COLO829 (cell line): ENCODE measurements at places on chromosomes 13 and 19.

GRCh38 chr13:28394422-28394821 lies 100.5 kb downstream of the FLT1 start:
- no peak for DNase-seq

GRCh38 chr13:64553411-64554129 lies 2676.6 kb downstream of the PCDH9 start:
- no peak for DNase-seq

GRCh38 chr13:40344270-40345148 lies 321.9 kb downstream of the FOXO1 start:
- DNase-seq, result no peak

GRCh38 chr13:109779074-109779473 lies 7.3 kb downstream of the IRS2 start:
- DNase-seq, result no peak

DNA sequence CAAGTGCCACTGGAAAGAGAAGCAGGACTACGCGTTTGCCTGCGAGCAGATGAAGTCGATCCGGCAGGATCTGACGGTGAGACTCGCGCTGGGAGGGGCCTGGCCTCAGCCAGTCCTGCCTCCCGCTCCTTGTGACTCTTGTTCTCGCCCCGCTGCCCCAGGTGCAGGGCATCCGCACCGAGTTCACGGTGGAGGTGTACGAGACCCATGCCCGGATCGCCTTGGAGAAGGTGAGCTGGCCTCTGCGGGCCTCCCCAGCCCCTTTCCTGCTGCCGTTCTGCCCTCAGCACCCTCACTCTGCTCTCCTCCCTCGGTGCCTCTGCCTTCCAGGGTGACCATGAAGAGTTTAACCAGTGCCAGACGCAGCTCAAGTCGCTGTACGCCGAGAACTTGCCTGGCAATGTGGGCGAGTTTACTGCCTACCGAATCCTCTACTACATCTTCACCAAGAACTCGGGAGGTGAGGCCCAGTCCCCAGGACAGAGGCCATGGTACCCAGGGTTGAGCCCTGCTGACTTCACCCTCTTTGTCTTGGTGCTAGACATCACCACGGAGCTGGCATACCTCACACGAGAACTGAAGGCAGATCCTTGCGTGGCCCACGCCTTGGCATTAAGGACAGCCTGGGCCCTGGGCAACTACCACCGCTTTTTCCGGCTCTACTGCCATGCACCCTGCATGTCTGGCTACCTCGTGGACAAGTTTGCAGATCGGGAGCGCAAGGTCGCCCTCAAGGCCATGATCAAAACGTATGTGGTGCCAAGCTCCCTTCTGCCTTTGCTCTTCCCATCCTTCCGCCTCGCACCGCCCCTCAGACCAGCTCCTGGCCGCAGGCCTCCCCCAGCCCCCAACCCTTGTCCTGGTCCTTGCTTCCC lies 5.6 kb downstream of the LENG9 start:
- no peak for DNase-seq

GRCh38 chr19:40893112-40893511 lies 11.1 kb upstream of the CYP2A7 start:
- no peak for DNase-seq

DNA sequence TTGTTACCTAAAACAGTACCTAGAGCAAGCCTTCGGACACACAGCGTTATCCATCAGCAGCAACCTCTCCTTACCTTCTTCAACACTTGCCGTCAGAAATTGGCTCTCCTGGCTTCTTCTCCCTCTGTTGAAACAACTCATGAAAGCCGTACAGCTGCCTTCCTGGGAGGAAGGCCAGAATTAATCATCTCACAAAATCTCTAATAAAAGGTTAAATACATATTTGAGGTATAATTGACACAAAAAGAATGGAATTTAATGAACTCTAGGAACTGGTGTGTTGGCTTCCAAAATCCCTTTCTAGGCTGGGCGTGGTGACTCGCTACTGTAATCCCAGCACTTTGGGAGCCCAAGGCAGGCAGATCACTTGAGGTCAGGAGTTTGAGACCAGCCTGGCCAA lies 37.3 kb upstream of the GTF2F2 start:
- DNase-seq, result no peak

- DNase-seq, result no peak
Measured at GRCh38 chr13:82011355-82011754, 1670.4 kb upstream of the SPRY2 start.

DNA sequence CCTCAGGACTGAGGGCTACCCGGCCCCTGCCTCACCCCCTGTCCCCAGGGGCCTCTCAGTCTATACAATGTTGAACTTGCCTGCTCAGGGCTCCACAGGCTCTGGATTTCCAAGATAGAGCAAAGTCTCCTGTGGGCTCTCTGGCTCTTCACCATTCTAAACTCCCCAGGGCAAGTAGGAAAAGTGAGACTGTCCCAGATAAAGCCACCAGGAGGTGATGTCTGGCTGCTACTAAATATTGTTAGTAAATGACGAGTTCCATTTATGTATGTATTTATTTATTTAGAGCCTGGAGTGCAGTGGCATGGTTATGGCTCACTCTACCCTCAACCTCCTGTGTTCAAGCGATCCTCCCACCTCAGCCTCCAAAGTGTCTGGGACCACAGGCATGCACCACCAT lies 73.6 kb upstream of the SIAH3 start:
- DNase-seq, result no peak

- no peak for DNase-seq
Measured at GRCh38 chr13:25352230-25352629, 19.5 kb upstream of the ATP8A2 start.

DNA sequence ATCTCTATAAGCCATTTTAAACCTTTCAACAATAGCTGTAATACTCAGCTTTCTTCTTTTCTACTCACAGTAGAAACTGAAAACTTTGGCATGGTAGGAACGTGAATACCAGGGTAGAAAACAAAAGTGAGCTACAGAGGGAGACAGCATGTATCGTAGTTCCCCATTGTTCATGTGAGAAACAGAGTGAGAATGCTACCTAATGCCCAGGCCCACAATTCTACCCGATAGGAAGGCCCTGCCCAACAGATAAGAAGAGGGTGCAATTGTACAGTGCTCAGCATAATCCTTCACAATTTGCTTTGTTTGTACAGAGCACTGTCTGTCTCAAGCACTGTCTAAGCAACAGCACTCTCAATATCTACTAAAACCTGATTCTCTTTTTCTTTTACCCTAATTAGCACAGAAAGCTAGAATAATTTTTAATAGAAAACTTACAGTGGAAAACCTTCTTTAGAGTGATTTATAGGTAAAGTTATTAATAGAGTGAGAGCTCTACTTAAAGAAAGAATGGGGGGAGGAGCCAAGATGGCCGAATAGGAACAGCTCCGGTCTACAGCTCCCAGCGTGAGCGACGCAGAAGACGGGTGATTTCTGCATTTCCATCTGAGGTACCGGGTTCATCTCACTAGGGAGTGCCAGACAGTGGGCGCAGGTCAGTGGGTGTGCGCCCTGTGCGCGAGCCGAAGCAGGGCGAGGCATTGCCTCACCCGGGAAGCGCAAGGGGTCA lies 322.3 kb downstream of the EFNB2 start:
- no peak for DNase-seq
